A549 treated with ZK216348 at 1 μM for 4 hours (cell line): ENCODE measurements at places on chromosomes 12 and 14. TPM values are rescaled to one million over a fixed set of nuclear protein-coding genes. Genes with fewer than 3 reads are reported as not detected.

INSM2 gene
- total RNA-seq = 0.07 TPM in 1 of 5 replicates, not detected in the others

B4GALNT3 gene
- total RNA-seq = 0.34 to 1.0 TPM (median 0.69 TPM) in 5 replicates

KRT82 gene
- total RNA-seq = not detected in 5 replicates

GRIP1 gene
- total RNA-seq = 1.4 to 6.6 TPM (median 4.4 TPM) in 5 replicates

C12orf60 gene
- total RNA-seq = 1.3 to 2.1 TPM (median 1.7 TPM) in 5 replicates

KLRB1 gene
- total RNA-seq = not detected in 5 replicates
